Activated CD8-positive, alpha-beta memory T cell treated with anti-CD3 and anti-CD28 coated beads, Interleukin-2, amount 10 ng/mL, durations not matched to agents 7 days and 5 days (primary cell): ENCODE measurements at places on chromosomes 12 and 14. TPM values are rescaled to one million over a fixed set of nuclear protein-coding genes. Genes with fewer than 3 reads are reported as not detected.
A peak's percentile ranks its signal among the peaks of the same experiment; 100 is the strongest.

- no peak for DNase-seq
- no peak overlapping the region for H3K27ac ChIP-seq
- H3K4me1 ChIP-seq: peaks cover 63% of the 10 kb centered on the region
These were observed 98.3 kb upstream of the HIF1A start for GRCh38 chr14:61596990-61597389.

DNA sequence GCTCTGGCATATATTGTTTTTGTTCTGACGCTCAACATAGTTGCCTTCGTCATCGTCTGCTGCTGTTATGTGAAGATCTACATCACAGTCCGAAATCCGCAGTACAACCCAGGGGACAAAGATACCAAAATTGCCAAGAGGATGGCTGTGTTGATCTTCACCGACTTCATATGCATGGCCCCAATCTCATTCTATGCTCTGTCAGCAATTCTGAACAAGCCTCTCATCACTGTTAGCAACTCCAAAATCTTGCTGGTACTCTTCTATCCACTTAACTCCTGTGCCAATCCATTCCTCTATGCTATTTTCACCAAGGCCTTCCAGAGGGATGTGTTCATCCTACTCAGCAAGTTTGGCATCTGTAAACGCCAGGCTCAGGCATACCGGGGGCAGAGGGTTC, 77.0 kb downstream of the GTF2A1 start:
- no peak overlapping the region for H3K27ac ChIP-seq
- DNase-seq: no peak
- H3K36me3 ChIP-seq: no peaks in the 10 kb centered on the region
- H3K27me3 ChIP-seq: no peaks in the 10 kb centered on the region
- peaks cover 11% of the 10 kb centered on the region for H3K4me1 ChIP-seq

GRCh38 chr12:109423392-109423791, 53.7 kb downstream of the KCTD10 start:
- no peaks in the 10 kb centered on the region for H3K36me3 ChIP-seq
- no peak overlapping the region for H3K27ac ChIP-seq
- peaks cover 17% of the 10 kb centered on the region for H3K27me3 ChIP-seq
- H3K4me3 ChIP-seq: no peak overlapping the region
- H3K4me1 ChIP-seq: peaks cover 1% of the 10 kb centered on the region

DNA sequence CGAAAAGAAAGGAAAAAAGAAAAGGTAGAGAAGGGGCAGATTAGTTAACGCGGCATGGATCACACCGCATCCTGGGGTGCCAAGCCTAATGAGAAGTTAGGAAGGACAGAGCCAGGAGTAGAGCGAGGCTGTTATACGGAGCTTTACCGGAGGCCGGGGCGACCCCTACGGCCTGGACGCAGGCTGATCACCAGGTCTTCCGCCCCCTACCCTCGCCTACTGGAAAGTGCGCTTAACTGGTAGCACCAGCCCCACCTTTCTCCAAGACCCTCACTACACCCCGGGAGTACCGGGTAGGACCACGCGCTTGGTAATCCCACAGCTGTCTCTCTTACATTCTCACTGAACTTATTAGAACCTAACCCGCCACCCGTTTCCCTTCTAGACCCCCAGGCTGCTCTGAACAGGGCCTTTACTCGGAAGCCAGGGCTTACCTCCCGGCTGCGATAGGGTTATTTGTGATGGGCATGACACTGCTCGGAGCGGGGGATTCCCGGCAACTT, 33.8 kb downstream of the WBP11 start:
- H3K4me3 ChIP-seq: peak overlapping the region; percentile 92
- no peaks in the 10 kb centered on the region for H3K27me3 ChIP-seq
- peak overlapping the region; percentile 99 for H3K27ac ChIP-seq
- peak; percentile 72 for DNase-seq
- peaks cover 51% of the 10 kb centered on the region for H3K36me3 ChIP-seq
- peaks cover 45% of the 10 kb centered on the region for H3K4me1 ChIP-seq

DNA sequence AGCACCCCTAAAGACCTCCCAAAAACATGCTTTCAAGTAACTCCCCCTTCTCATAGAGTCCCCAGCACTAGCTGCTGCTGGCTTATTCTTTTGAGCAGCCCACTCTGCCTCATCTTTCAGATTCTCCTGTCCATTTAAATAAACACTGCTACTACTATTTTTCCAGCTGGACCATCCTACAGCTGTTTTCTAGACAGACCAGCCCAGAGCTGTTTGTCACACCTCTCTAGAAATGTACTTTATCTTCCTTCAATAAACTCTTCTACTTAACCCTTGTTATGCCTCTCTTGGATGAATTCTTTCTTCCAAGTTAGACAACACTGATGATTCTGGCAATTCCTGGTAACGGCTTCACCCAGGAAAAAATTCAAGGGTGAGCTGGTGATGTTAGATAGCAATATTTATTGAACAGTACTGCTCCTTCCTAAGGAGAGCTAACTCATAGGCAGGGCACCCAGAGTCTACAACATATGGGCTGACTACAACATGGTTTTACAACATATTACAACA, 995.7 kb downstream of the LRFN5 start:
- DNase-seq: no peak
- no peaks in the 10 kb centered on the region for H3K27me3 ChIP-seq
- no peaks in the 10 kb centered on the region for H3K4me1 ChIP-seq
- no peak overlapping the region for H3K27ac ChIP-seq

GRCh38 chr12:111907740-111908139, 65.7 kb downstream of the MAPKAPK5 start:
- H3K27me3 ChIP-seq: no peaks in the 10 kb centered on the region
- H3K4me1 ChIP-seq: no peaks in the 10 kb centered on the region
- no peak overlapping the region for H3K4me3 ChIP-seq
- no peak overlapping the region for H3K27ac ChIP-seq
- H3K36me3 ChIP-seq: peaks cover 29% of the 10 kb centered on the region

DNA sequence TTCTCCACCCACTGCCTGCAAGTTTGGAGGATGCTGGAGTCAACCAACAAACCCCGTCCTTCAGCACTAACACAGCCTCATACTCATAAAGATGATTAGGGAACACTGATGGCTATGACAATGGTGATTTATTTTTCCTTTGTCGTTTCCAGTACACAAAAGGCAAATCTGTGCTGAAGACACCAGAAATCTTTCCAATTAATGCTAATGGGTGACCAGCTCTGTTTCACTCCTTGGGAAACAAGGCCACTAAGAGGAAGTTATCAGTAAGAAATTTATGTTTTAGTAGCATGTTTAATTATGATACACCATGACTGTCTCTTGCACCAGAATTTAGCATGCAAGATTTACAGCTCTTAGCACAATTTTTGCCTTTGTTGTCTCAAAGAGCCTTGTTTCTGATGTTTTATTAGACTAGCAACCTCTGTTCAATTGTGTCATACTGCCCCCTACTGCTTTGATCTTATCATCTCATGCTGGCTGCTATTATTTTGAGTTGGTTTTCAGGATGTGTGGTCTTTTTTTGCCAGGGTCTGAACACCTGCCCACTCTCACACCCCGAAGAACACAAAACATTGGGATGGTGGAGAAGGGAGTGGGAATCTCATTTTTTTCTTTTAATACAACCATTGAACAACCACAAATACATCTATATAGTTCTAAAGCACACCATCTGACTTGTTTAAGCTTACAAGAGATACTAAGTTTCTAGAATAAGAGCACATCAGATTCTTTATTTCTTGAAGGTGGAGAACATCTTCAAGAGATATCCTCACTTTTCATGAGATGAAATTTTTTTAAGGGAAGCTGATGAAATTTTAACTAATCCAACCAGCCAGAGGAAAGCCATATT, 160.9 kb downstream of the SPTSSA start:
- no peak overlapping the region for H3K27ac ChIP-seq
- H3K27me3 ChIP-seq: no peaks in the 10 kb centered on the region
- no peaks in the 10 kb centered on the region for H3K36me3 ChIP-seq
- no peak for DNase-seq

DNA sequence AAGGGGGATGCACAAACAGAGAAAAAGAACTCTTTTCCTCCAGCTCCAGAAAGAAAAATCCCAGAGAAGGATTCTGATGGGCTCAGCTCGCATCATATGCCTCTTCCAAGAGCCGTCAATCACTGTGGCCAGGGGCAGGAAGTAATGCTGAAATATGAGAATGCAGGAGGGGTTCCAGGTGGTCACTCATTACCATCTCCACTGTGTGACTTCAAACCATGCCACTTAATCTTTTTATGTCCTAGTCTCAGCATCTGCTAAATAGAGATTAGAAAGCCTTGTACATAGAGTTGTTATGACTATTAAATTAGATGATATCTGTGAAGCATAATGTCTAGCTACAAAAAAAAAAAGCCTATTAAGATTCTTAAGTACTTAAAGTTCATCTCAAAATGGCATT, 65.6 kb upstream of the FICD start:
- H3K4me3 ChIP-seq: no peak overlapping the region
- no peak overlapping the region for H3K27ac ChIP-seq
- no peaks in the 10 kb centered on the region for H3K36me3 ChIP-seq

- peak overlapping the region; percentile 79 for H3K4me3 ChIP-seq
- H3K4me1 ChIP-seq: peaks cover 18% of the 10 kb centered on the region
- DNase-seq: peak; percentile 62
- H3K27ac ChIP-seq: peak overlapping the region; percentile 94
These were observed 28.8 kb downstream of the HOXC4 start for GRCh38 chr12:54082397-54082892.

DNA sequence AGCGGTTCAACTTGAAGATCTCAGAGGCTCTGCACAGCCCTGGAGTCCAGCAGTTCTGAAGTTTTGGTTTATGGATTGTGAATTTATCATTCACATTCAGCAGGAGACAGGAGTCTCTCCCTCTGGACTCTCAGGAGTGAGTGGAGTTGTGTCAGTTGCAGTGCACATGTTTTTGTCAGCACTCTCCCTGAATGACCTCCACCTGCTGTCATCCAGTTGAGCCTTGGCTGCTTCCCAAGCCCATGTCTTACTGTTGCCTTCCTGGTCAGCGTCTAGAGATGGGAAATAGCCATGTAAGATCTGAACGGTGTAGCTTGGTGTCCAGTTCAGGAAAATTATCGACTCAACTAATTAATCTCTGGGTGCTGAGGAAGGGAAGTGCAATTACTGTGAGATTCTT, 133.2 kb downstream of the PRKCH start:
- no peaks in the 10 kb centered on the region for H3K27me3 ChIP-seq
- no peak for DNase-seq
- peak overlapping the region; percentile 51 for H3K4me3 ChIP-seq
- H3K36me3 ChIP-seq: peaks cover 91% of the 10 kb centered on the region
- peak overlapping the region; percentile 94 for H3K27ac ChIP-seq

GRCh38 chr14:68712703-68713370, 80.0 kb downstream of the ZFP36L1 start:
- DNase-seq: no peak
- no peak overlapping the region for H3K4me3 ChIP-seq
- no peaks in the 10 kb centered on the region for H3K27me3 ChIP-seq

DNA sequence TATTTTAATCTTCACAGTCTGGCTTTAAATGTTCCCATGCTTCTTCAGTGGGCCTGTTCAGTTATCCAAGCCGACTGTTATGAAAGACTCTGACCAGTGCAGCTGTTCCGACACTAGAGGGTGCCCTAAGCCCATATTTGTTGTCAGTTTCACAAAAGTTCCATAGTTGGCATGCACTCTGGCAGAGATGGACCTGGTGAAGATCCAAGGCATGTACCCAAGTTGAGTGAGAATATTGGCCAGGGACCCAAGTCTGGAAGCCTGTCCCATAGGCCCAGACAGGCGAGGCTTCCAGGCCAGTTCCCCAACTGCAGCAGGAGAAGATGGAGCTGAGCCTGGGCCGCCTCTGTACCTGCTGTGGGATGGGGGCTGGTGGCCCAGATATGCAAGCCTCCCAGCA, 27.4 kb upstream of the GUCY2C start:
- peaks cover 16% of the 10 kb centered on the region for H3K27me3 ChIP-seq
- no peak overlapping the region for H3K27ac ChIP-seq
- no peaks in the 10 kb centered on the region for H3K36me3 ChIP-seq
- peak; percentile 65 for DNase-seq
- no peak overlapping the region for H3K4me3 ChIP-seq

DNA sequence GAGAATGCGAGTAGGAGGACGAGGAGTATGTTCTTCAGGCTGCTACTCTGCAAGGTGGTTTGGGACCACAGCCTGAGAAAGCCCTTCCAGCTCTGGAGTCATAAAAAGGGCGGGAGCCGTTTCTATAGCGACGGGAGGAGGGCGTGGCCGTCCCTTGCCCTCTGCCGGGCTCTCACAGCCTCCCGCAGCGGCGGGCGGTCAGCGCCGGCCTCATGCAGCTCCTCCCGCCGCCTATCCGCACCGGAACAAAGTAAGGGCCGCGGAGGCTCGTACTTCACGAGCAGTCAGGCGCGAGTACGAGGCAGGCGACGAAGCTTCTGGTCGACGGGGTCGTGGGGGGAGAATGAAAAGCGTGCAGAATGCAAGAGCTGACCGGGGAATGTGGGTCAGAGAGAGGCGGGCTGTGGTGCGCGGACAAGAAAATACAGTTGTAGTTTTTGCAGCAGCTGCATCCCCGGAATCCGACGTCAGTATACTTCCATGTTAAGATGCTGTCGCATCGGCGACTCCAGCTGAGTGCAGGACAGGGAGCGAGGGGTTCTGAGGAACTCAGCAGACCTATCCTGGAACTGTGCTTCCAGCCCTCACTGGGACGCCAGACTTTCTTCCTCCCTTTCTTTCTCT, at the start of gene DYRK4:
Gene DYRK4, plus strand, starts transcription at position 175 of the 624 bp plus-strand sequence. Its CDS starts 38 bp downstream, at position 213.
- H3K4me1 ChIP-seq: no peaks in the 10 kb centered on the region
- DNase-seq: no peak
- no peaks in the 10 kb centered on the region for H3K27me3 ChIP-seq
- no peak within 1 kb of the TSS for H3K27ac ChIP-seq
- H3K36me3 ChIP-seq: peaks cover 16% of the 10 kb centered on the region

DNA sequence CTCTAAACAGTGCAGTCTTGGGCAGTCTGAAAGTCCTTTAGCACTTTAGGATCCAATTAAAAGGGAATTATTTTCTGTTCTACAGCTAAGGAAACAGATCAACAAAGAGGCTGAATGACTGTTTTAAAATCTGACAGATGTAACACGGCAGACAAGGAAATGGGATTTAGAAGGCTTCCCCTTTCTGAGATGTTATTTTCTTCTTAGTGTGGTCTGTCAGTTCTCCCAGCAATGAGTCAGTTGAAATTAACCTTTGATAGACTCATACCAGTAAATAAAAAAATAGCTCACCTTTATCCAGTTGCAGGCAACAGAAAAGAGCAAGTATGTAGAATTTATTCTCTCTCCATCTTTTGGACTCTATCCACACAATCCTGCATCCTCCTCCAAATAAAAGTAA, 98.1 kb downstream of the NEDD1 start:
- no peaks in the 10 kb centered on the region for H3K4me1 ChIP-seq
- DNase-seq: no peak
- H3K36me3 ChIP-seq: no peaks in the 10 kb centered on the region
- no peak overlapping the region for H3K4me3 ChIP-seq

GRCh38 chr12:5165296-5165970, 121.8 kb downstream of the KCNA5 start:
- no peaks in the 10 kb centered on the region for H3K36me3 ChIP-seq
- DNase-seq: no peak
- H3K4me3 ChIP-seq: no peak overlapping the region
- no peak overlapping the region for H3K27ac ChIP-seq
- H3K4me1 ChIP-seq: no peaks in the 10 kb centered on the region
- H3K27me3 ChIP-seq: peaks cover 3% of the 10 kb centered on the region

GRCh38 chr14:51073731-51074130, 21.2 kb downstream of the TRIM9 start:
- no peak overlapping the region for H3K4me3 ChIP-seq
- no peaks in the 10 kb centered on the region for H3K36me3 ChIP-seq
- no peaks in the 10 kb centered on the region for H3K4me1 ChIP-seq
- no peak for DNase-seq
- H3K27me3 ChIP-seq: peaks cover 3% of the 10 kb centered on the region
- no peak overlapping the region for H3K27ac ChIP-seq

Gene RNASE3
- not detected for total RNA-seq

Gene RPGRIP1
- total RNA-seq: not detected

Gene INSM2
- not detected for total RNA-seq

Gene BCL2L14
- 3.3 TPM for total RNA-seq

Gene B3GNT4
- 0.76 TPM for total RNA-seq

Gene KRT1
- total RNA-seq: not detected

Gene HIF1A
- total RNA-seq: 158 TPM

Gene SERPINA12
- total RNA-seq: not detected

Gene NDRG2
- total RNA-seq: 2.1 TPM

Gene ACADS
- 14.6 TPM for total RNA-seq

Gene FOXG1
- total RNA-seq: not detected
